Fibroblast of skin of back (primary cell): ENCODE measurements at places on chromosomes 12 and 14.

DNA sequence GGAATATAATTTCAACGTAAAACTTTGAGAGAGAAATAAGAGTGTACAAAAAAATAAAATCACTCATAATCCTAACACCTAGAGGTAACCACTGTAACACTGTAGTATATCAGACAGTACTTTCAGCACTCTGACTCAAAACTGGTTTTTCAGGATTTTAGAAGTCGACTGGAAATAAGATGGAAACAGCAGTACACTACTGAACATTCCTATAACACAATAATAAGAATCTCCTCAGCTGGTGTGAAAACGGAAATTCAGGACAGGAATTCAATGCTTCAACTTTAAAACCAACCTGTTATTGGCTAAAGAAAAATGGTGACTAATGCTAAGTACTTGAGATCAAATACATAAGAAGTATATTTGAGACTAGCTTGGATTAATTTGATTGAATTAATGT is 12.3 kb upstream of the PITPNM2 start:
- DNase-seq, result no peak

- DNase-seq, result no peak
Measured at GRCh38 chr12:106585521-106586277, 2.9 kb downstream of the RFX4 start.

DNA sequence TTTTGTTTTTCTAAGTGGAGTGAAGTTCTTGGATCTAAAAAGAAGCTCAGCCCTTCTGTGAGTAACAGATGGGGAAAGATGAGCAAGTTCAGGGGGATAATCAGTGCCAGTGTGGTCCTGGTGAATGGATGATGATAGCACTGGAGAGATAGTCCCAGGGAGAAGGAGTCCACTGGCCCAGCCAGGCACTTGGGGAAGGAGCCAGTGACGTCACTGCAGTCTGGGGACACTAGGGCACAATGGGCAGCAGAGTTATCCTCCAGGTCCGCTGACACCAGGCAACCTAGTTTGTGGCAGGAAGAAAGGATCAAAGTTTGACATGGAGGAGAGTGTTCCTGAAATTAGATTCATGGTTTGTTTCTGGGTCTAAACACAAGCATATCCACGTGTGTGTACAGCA is 101.5 kb downstream of the NTF3 start:
- DNase-seq, result no peak

GRCh38 chr12:115456946-115457689 is 773.1 kb upstream of the TBX3 start:
- DNase-seq, result no peak

DNA sequence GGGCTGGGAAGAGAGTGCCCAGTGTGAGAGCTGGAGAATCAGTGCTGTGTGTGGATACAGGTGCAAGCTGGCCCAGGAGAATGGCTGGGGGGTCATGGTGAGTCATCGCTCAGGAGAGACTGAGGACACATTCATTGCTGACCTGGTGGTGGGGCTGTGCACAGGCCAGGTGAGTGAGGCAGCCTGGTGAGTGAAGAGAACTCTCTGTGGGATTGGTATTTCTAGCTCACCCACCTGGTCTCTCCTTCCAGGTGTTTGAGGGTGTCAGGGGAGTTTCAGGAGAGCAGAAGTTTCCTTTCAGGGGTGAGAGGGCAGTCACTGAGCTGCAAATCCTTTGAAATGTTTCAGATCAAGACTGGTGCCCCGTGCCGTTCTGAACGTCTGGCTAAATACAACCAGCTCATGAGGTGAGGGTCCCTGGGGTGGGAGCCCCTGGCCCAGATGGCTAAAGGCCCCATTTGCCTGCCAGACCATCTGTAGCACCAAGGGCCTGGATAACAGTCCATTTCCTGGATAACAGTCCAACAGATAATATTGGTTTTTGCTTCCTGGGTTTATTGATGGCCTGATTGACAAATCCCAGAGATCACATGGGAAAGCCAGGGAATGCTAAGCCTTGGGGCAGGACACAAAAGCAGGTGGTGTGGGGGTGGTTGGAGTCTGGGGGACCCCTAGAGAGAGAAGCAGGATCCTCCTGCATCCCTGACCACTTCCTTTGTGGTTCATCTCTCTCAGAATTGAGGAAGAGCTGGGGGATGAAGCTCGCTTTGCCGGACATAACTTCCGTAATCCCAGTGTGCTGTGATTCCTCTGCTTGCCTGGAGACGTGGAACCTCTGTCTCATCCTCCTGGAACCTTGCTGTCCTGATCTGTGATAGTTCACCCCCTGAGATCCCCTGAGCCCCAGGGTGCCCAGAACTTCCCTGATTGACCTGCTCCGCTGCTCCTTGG is 5.5 kb upstream of the ATN1 start:
- no peak for DNase-seq

- no peak for DNase-seq
Measured at GRCh38 chr12:124554429-124555029, 12.9 kb downstream of the NCOR2 start.

DNA sequence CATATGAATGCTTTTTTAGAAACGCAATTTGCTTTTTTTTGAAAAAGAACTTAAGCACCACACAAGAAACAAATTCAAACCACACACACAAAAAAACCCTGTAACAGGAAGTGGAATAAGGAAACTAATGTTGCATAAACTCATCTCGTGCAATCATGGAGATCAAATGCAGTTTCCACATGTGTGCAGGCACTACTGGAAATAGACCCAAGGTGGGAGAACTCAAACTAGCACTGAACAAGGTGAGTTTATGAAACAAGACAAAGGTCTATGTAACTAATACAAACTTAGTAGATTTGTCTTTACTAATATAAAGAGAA is 17.5 kb downstream of the NIN start:
- no peak for DNase-seq

- DNase-seq, result no peak
Measured at GRCh38 chr14:54425537-54426274, 15.5 kb downstream of the CNIH1 start.

DNA sequence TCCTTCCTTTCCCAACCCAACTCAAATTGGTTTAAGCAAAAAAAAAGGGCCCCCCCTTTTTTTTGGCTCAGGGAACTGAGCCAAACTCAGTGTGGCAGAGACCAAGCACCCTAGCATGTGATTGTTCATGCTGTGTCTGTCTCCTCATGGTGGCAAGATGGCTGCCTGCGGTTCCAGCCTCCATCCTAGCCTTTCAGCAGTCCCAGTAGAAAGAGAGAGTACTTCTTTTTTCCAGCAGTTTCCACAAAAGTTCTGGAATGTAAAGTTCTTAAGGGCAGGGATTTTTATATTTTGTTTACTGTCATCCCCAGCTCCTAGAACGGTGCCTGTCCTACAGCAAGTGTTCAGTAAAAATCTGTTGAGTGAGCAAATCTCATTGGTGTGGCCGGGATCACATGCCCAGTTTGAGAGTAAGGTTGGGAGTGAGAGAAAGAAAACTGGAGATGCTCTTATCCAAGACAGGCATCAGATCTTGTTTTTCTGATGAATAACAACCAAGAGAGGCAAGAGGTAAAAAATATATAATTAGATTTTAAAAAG is 22.4 kb downstream of the CHST11 start:
- DNase-seq, result no peak

DNA sequence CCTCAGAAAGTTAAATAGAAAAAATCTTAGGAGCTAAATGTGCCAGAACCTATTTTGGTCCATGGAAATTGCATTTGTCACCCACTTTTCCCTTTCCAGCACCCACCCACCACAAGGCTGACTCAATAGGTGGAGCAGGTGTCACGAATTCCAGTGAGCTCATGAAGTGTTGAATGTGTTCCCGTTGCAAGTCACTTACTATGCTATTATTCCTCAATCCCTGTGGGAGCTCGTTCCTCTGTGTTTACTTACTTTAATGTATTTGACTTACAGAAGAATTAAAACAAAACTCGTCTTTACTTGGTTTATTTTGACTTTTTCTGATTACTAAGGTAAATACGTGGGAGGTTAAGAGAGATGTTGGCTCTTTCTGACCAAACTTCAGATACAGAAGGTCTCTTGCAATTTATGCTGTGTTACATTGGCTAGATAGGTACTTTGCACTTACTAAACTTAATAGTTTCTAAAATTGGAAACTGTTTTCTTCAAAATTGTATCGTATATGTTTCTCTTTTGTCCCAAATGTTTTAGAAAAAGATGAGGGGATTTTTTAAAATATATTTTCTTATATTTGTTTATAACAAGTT is 269.4 kb upstream of the NOVA1 start:
- no peak for DNase-seq

DNA sequence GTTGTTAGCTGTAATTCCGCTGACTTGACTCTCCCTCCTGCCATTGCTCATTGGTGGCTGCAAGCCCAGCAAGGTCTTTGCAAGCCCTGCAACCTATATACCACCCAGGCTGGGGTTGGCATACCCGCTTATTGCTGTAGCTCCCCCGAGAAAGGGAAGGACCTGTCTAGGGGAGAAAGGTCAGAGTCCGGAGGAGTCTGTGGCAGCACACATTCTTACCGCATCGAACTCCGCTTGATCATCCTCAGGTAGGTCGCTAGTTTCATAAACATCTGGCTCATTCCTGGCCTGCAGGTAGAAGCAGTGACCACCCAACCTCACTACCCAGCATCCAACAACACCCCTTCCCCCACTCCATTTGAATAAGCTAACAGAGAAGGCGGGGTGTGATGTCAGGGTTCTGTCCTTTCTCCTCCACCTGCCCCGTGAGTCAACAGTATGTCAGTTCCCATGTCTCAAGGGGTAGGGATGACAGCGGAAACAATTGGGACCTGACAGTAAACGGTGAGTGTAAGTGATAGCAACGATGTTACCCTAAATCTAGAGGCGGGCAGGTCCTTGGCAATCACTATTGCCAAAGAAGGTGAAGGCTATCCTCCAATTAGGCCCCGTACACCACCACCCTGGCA is 1.1 kb downstream of the DCTN2 start:
- DNase-seq, result no peak

DNA sequence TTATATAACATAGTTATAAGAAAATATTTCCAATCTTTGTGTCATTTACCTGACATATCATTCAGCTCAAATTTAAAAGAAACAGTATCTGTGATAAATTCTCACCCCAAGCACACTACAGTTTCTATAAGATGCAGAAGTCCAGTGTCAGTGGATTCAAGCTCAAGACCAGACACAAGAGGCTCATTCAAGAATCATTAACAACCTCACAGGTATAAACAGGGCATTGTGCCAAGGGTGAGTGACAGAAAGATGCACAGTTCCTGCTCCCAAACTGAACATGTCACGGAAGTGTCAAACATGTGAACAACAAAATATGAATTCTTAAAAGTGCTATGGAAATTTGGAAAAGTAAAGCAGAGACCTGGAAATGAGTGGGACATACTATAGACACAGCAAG is 12.8 kb downstream of the ATP2B1 start:
- no peak for DNase-seq

DNA sequence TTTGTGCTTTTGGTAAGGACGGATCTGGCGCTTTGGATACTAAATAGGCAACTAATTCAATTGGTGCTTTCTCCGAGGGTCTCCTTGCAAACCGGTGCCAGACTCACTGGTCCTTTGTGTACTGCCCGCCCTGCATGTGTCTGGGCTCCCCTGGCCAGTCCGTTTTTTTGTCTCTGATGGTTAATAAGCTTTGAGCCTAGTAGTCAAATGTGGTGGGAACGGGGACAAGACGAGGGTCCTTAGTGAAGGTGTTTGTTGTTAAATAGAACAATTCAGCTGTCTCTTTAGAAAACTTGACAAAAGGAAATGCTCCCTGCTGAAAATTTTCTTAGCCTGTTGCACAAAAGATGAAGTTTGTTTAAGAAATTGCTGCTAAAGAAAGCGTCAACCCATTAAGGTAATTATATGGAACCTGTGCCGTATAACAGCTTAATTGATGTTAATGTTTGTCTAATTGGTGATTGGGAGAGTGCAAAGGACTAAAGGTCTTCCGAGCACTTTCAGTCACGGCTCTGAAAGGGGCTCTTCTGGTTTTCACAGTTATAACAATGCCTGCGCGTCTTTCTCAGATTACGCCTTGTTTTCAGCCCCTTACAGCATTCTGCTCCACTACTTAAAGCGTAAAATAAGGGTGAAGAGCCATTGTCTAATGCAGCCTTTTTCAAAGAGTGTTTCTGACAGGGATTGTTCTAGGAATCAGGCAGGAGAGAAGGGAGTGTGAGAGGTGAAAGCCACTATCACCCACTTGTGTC is 537.4 kb downstream of the PRKD1 start:
- no peak for DNase-seq

DNA sequence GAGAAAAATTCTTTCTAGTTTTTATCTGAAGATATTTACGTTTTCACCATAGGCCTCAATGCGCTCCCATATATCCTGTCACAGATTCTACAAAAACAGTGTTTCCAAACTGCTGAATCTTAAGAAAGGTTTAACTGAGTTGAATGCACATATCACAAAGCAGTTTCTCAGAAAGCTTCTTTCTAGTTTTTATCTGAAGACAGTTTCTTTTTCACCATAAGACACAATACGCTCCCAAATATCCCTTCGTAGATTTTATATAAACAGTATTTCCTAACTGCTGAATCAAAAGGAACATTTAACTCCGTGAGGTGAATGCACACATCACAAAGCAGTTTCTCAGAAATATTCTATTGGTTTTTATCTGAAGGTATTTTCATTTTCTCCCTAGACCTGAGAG is 385.5 kb downstream of the ALG10 start:
- no peak for DNase-seq

DNA sequence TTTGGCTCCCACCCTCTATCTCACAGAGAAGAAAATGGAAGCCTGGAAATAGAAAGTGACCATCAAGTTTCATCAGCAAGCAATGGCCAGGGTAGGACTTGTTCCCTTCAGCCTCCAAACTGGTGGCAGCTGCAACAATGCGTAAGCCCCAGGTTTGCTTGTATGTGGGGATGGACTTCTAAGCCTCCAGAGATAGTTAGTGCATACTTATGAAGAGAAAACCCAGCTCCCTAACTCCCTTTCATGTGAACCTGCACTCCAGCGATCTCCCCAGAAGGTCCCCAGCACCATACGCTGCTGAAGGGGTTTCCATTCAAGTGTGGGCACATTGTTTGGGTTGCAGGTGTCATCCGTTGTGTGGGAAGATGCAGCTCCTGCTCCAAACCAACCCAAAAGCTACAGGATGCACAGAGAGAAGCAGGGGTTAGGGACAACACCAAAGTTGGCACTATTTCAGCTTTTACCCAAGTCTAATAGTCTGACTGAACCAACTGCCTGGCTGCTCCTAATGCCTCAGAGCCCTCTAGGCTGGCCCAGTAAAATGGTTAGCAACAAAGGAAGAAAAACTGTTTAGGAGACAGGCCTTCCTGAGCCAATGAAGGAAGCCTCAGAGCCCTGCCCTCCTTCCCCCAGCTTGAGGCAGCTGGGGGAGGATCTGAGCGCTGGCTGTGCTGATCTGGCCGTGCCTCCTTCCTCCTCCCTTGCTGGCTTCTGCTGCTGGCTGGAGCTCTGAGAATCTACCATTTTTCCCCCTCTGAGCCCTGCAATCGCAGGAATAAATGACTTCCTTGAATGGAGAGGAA is 12.3 kb downstream of the ZFP36L1 start:
- DNase-seq, result peak; percentile 39

- DNase-seq, result peak; percentile 39
Measured at GRCh38 chr12:75437564-75437963, 43.0 kb upstream of the GLIPR1 start.

- DNase-seq, result no peak
Measured at GRCh38 chr12:47860279-47860841, 40.7 kb upstream of the HDAC7 start.
